ENCODE measurements at places on chromosomes 6 and 20.
A peak's percentile ranks its signal among the peaks of the same experiment; 100 is the strongest.

DNA sequence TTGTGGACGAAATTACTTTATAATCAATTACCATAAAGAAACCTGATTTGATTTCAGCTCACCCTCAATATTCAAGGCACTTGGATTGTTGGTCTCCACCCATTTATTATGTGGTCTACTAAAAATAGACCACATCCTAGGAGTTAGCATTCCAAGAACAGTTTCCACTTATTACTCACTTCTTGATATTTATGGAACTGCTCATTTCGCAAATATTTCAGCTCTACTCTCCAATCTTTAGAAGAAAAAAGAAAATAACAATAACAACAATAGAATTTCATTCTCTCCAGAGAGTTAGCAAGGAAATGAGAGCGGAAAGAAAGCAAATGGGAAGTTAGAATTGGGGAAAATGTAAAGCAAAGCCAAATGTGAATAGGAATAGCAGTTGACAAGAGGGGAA lies 26.2 kb upstream of the HDAC2 start:
- no peak for DNase-seq

DNA sequence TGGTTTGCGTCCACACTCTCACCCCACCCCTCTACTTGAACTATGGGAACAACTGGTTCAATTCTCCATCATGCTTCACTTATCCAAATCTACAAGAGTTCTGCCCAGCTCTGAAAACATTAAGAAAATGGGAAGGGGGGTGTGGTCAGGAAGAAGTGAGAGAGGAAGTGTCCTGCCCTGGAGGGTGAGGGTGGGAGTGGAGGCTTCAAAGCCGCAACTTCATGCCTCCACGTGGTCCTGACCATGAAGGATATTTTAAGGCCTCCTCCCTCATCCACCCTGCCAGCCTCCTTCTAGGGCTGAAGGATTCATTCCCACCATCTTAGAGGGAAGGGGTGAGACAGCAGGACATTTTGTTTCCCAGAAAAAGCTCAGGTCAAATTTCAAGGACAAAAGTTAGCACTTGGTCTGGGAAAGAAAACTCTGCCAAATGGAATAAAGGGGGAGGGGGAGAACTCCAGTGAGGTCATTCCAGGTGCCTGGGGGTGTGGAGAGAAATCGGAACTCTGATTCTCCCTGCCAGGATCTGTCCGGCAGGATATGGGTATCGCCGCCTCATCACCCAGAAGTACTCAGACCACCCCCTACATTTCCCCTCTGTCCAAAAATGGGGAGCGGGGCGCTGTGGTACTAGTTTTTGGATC lies 4.9 kb downstream of the RIMS4 start:
- no peak for DNase-seq

- no peak for DNase-seq
Observed at GRCh38 chr6:157537556-157537955, 156.6 kb downstream of the ZDHHC14 start.

DNA sequence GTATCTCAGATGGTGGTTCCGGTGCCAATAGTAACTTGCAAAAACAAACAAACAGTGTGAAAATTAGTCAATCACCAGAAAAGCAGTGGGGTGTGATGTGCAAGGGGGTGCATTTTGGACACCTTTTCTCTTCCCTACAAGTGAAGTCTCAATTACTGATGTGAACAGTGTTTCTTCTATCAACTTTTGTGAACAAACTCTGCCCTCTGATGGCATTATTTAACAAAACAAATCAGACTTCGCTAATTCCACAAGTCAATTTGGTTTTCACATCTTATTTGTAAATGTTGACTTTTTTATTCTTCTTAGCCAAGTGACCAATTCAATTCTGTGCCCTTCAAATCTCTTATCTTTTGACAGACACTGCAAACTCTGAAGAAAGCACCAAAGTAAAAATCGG lies 212.2 kb downstream of the UST start:
- no peak for DNase-seq

DNA sequence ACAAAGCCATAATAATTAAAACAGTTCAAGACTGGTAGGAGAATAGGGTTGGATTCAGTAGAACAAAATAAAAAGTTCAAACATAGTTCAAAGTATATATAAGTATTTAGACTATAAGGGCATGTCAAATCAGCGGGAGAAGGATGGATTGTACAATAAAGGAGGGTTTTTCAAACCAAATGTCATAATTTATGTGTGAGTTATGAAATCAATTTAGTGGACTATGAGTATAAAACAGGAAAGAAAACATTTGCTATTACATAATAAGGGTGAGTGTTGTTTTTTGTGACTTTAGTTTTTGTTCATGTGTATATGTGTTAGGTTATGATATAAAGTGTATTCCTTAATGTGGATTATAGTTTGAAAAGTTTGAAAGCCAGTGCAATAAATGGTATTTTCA lies 10.6 kb downstream of the ORC3 start:
- DNase-seq, result no peak

DNA sequence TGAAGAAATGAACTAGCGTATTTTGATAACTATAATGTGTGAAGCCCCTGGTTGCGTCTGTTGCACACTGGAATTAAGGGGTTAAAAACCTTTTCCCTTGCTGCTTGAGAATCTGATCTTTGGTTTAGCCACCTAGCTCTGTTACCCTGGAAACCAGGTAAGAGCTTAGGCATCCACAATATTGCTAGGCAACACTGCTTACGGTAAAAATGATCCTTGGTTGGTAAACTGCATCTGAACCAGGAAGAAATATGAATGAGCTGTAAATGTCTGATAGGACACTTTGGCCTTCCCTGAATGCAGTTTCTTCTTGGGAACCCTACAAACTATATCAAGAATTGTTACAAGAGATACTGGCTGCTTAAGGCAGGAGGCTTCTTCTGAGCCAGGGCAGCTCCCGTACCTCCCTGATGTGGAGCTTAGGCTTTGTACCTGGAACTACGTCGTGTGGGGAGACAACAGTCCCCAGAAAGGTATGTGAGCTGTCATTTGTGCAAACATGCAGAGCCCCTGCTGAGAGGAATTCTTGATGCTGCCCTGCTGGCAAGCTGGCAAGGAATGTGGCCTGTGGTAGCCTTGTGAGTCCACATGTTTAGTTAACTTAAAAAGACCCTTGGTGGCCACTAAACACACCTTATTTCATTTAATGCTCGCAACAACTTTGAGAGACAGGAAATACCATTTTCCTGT lies 18.4 kb downstream of the UBE3D start:
- DNase-seq, result no peak

DNA sequence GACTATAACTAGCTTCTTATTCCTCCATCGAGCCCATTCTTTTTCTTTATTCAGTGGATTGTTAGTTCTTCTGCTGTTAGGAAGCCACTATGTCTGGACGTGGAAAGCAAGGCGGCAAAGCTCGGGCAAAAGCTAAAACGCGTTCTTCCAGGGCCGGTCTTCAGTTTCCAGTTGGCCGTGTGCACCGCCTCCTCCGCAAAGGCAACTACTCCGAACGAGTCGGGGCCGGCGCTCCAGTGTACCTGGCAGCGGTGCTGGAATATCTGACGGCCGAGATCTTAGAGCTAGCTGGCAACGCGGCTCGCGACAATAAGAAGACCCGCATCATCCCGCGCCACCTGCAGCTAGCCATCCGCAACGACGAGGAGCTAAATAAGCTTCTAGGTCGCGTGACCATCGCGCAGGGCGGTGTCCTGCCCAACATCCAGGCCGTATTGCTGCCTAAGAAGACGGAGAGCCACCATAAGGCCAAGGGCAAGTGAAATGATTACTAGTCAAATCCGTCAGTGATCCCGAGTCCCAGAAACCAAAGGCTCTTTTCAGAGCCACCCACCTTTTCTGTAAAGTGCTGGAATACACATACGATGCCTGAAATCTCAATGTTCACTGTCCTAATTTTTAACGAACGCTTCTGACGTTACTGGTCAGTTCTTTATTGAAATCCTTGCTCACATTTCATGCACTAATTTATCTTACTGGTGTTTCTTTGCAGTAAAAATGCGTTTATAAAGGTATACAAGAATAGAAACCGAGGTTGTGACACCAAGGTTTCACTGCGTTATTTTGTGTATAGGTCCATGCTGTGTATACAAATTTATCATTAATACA lies 129.9 kb downstream of the HFE start:
- DNase-seq, result no peak

DNA sequence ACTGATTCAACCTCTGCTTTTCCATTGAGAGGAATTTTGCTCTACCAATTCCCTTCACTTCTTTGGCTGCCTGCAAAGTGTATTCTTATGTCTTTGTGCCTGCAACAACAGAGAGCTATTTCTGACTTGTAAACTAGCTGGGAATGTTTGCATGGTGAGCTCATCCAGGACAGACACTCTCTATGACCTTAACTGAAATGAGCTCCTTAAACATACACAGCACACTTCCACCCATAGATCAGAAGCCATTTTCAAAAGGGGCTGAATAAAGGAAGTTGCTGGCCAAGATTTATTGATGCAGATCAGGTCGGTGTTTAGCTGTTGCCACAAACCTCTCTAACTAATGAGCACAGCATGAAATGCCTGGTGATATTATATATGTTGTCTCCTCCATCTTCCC lies 377.7 kb downstream of the BTBD9 start:
- DNase-seq, result peak; percentile 65

DNA sequence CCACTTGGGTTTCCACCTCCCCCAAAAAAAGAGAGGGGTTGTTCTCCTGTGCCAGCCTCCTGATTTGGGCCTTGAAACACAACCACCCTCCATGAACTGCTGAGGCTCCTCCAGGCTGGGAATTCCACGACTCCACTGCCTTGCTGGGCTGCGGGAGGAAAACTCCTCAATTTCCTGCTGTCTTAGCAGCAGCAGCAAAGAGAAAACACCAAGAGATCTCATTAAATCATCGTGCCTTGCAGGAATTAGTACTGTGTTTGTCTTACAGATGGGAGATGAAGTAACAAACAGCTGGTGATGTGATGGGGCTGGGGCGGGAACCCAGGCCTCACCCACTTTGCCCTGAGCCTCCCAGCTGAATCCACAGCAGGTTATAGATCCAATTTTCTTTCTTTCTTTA lies 29.0 kb downstream of the BPIFB1 start:
- no peak for DNase-seq

DNA sequence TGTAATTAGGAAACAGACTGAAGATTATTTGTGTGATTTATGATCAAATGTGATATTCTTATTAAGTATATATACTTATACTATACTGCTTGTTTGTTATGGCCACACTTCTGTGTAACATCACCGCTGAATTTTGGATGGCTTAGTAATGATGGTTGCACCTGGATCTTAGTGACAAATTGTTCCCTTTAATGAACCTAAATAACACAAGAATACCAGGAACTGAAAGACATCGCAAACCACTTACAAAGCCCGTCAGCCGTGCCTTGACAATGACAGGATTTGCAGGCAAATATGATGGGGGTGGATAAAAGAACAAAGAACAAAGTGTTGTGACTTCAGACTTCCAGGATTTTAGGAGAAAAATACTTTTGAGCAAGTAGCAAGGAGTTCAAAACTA lies 67.1 kb downstream of the LAMP5 start:
- no peak for DNase-seq

DNA sequence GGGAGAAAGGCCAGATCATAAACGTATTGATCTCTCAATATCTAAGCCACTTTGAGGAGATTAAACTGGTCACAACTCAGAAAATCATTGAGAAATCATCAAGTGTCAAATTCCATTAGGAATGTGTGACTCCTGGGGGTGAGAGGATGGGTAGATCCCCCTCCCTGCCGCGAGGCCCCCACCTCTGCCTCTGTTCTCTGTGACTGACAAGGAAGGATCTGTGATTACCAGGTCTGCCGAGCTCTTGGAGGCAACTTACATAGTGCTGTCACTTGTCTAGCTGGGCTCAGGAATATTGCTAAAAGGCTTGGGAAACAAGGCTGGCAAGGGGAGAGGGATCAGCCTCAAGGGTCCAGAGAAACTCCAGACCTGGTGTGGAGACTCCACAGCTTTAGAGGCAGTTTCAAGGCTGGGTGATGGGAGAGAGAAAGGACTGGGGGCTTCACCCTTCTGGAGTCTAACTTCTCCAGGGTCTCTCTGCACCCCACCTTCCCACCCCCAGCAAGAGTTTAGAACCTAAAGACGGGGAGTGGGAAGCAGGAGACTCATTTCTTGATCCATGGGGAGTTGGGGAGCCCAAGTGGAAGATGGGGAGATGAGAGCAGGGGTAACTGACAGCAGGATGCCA lies 11.6 kb upstream of the ARMC12 start:
- no peak for DNase-seq

GRCh38 chr20:17856024-17856564 lies 112.5 kb downstream of the SNX5 start:
- no peak for DNase-seq

- DNase-seq, result no peak
Observed at GRCh38 chr20:57426271-57426689, 35.1 kb downstream of the RBM38 start.

DNA sequence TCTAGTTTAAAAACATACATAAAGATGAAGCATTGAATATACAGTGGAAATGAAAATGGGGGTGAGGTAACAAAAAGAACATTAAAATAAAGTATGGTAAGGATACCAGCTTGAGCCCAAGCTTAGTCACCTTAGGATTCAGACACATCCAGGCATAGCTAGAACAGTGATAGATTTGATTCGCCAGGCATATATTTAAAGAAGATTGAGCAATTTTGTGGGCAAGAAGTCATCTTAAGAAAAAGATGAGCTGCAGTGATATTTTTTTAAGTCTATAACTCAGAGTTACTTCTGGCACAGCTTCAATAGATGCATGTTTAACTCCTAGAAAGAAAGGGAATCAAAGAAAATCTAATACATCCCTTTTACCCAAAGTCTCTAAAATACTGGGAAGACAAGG lies 97.9 kb downstream of the BMP5 start:
- DNase-seq, result no peak

DNA sequence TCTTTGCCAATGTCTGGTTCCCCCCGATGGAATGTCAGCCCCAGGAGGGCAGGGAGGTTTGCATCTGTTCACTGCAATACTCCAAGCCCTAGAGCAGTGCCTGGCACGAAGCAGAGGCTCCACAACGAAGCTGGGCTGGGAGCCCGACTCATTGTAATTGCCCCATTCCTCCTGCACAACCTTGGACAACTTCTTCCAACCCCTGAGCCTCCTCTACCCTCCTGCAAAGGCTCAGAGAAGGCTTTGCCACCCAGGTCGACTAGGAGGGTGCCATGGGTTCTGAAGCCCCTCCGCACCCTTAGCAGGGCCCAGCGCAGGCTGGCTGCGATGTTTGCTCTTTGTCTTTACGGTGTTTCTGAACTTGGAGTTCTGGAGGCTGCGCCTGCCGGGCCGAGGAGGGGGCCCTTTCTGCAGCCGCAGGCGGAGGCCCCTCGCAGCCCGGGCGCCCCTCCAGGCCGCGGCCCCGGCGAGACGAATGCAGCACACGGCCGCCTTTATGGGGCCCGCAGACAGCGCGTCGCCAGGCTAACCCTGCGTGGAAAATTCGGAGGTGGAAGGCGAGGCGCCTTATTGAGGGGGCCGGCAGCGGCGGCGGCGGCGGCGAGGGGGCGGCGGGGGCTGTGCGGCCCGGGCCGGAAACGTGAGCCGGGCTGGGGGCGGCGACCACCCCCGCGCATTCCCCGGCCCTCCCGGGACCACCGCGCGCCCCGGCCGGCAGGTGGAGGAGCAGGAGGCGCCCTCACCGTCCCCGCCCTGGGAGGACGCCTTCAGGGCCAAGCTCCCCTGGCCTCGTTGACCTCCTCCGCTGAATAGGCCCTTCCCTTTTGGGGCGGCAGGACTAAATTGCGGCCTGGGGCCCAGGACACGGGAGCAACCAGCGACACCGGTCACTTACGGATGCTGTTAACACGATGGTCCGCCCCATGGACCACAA lies 27.0 kb downstream of the SNAI1 start:
- DNase-seq, result no peak

All from NT2/D1 (cell line).